NAMALWA (cell line): ENCODE measurements at places on chromosomes 7 and 10.

DNA sequence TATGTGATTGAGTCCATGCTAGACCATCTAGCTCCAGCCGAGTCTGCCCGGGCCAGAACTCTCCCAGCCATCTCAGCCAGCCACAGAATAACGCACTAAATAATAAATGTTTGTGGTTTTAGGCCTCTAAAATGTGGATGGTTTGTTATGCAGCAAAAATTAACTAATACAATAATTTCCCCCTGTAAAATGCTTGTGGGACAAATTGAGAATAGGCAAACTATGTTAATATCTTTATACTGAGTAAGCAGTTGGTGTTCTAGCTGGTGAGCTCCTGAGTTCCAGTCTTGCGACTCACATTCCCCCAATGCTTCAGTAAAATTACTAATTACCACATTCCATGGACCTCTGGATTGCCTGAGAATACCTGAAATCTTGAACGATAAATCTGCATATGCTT is 316.8 kb upstream of the NFE2L3 start:
- DNase-seq, result no peak

DNA sequence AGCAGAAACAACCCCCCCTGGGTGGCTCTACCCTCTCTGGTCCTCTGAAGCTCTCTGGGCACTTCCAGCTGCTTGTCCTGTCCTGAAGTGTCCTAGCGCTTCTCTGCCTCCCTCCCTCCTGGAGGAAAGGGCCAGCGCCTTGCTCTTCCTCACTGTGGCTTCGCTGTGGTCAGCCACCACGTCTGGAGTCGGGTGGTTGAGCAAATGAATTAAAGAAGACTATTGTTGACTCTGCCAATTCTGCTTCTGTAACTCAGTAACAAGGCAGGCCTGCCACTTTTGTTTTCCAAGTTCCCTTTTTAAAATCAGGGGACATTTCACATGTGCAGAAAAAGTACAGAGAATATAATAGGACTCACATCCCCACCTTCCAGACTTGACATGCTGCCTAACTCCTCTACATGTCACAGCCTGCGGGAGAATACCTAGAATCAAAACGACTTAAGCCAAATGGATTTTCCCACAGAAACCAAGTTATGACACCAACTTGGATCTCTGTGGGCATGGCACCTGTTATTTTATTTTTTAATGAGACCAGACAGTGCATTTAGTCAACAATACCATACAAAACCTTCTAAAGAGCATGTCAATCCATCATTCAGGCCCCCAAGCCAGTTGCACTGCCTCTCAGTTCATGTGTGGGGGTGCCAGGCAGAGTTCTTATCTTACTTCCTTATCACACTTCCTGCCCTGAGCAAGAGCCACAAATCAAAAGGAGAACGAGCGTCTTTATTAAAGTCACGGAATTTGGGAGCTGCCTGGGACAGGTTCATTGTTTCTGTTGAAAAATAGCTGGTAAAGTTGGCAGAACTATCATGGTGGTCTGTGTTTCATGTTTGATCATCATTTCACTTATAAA is 6.8 kb downstream of the FFAR4 start:
- no peak for DNase-seq

DNA sequence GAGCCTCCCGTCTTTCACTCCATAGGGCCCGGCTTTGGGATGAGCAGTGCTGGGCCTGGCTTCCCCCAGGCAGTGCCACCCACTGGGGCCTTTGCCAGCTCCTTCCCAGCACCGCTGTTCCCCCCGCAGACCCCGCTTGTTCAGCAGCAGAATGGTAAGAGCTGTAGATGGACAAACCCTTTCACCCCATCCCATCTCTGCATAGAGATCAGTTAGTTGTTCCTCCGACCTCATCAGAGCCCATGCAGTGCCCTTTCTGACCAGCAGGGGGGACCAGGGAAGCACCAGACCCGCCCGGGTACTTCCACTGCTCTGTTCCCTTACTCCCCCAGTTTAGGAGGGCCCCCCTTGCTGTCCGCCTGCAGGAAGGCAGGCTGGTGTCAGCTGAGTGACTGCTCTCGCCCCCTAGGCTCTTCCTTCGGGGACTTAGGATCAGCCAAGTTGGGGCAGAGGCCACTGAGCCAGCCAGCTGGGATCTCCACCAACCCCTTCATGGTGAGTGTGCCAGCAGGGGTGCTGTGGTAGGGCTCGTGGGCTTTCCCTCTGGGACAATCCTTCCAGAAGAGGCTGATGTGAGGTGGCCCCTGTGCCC is 9.8 kb downstream of the SAP25 start:
- peak; percentile 87 for DNase-seq

- DNase-seq, result no peak
Measured at GRCh38 chr7:101169110-101169837, 3.9 kb upstream of the VGF start.

DNA sequence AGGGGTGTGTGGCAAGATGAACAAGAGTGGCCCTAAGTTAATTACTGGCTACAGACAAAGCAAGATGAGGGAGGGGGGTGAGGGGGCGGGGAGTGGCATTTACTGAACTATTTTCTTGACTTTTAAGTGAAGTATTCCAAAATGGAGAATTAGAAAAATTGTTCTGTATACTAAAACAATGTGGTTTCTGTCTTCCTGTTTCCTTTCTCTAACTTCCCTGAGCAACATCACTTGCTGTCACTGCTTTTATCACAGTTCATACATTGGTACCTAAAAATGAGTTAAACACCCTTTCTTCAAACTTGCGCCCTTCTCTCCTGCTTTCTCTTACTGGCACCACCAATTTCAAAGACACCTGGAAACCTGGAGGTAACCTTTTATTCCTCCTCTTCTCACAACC is 21.6 kb downstream of the PDZD8 start:
- DNase-seq, result no peak

DNA sequence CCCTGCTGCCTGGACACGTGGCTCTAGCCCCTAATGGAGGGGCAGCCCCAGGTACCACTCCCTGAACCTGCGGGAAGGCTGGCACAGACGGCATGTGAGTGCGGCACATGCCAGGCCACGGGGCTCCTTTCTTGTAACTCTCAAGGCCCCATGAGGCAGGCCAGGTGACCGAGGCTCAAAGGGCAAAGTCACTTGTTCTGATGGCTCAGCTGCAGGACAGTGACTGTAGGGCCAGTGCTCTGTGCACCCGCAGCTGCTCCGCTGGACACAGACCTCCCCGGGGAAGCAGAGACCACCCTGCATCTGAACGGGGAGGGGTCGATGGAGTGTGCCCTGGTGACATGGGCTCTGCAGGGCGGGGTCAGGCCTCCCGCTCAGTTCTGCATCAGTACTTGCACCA is 55.3 kb downstream of the PTPRE start:
- no peak for DNase-seq

- DNase-seq, result no peak
Measured at GRCh38 chr10:98556061-98556460, 109.3 kb upstream of the HPS1 start.

DNA sequence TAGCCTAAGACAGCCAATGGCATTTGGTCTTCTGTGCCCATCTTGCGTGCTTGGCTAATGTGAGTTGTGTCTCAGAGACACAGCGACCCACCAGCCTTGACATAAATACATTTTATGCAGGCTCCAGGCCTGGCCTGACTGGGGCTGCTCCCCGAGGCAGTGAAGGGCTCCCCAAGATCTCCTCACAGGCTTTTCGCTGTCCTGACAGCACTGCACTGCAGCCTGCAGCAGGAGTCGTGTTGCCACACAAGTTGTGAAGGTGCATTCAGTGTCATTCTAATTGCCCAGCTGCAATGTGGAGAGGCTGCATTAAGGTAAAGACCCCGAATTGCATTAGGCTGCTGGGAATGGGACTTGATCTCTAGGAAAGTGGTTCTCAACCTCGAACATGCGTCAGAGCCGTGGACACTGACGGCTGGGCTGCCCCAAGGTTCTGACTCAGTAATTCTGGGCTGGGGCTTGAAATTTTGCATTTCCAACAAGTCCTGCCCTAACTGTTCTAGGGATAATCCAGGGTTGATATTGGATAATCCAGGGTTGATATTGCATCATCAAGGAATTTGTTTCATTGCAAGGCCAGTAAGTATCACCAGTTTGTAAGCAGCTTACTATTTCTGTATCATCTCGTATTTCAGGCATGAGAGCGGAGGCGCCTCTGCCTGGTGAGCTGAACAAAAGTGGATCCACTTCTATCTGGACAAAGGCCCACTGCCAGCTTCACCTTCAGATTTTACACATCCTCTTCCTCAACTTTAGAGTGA is 108.7 kb upstream of the INSIG1 start:
- DNase-seq, result no peak

DNA sequence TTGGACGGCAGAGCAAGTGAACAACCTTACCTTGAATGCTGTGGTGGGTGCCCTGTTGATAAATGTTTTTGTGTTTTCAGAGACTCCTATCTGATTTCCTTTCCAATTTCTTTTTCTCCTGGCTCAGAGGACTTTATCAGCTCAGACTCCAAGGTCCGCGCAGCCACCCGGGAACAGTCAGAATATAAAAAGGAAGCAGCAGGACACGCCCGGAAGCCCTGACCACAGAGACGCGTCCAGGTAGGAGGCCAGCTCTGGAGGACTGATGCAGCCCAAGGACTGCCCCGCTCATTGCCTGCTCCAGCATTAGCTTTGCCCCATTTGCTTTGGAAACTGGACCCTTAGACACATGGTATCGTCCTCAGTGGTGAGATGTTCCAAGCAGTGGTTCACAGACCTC is 61.3 kb downstream of the TACC2 start:
- no peak for DNase-seq

DNA sequence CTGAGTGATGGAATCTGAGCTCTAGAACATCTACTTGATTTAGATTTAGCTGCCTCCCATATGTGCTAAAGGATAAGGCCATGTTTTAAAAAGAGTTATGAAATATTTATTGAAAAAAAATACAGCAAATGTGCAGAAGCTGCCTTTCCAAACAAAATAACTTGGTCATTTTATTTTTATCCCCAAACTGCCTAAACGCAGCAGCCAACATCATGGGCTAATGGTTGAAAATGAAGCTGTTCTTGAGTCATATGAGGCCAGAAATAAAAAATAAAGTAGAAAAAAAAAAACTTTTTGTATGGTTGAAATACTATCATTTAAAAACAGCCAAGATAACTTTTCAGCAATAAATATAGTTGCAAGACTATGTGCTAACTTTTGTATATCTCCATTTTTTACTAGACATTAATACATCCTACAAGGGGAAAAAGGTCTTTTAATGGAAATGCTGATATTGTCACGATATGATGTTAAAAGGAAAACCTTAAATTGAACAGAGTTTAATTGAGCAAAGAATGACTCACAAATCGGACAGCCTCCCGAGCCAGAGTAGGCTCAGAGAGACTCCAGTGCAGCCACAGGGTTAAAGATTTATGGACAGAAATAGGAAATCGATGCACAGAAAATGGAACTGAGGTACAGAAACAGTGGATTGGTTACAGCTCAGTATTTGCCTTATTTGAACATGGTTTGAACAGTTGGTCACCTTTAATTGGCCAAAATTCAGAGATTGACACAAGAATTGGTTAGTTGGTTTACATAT is 305.8 kb downstream of the MDFIC start:
- no peak for DNase-seq

GRCh38 chr7:77199013-77199966 is at the start of gene FGL2:
Gene FGL2, minus strand, starts transcription at chr7:77199819. Its CDS starts 26 bp downstream, at chr7:77199793.
- peak; percentile 28 for DNase-seq

DNA sequence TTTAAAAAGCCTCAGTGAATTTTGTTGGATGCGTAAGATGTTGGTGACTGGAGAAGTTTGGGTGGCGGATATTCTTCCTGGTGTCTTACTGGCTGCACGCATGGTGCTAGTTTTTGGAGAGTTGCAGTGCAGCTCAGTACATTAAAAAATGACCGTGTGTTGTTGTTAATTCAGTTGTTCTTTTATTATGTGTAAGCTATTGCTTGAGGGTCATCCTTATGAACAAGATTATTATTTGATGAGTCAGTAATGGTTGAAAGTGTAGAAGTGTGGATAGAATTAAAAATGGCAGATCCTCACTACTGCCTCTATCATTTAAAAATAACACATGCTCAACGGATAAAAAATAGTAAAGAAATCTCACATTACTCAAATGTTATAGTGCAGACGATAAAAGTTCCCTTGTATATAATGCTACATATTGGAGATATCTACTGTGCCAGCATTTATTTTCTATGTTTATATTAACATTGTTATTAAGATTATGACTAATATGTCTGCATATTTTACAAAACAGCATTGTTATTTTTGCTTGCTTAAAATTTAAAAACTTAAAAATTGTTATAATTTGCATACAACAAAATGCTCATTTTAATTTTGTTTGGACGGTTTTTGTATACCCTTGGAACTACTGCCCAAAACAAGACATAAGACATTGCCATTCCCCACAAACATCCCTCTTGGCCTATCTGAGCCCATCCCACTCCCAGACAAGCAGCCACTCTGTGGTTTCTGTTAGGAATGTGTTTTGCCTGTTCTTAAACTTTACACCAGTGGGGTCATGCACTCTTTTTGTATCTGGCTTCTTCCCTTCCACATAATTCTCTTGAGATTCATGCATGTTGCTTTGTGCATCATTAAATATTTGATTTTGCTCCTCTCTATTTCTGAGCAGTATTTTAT is 142.0 kb downstream of the DOCK1 start:
- DNase-seq, result no peak

- DNase-seq, result no peak
Measured at GRCh38 chr10:131792809-131793208, 108.0 kb upstream of the PPP2R2D start.

GRCh38 chr7:99679032-99679399 is 780 bp downstream of the CYP3A5 start:
- DNase-seq, result no peak

- DNase-seq, result no peak
Measured at GRCh38 chr7:83119026-83119382, 43.7 kb downstream of the PCLO start.

- DNase-seq, result no peak
Measured at GRCh38 chr7:95357623-95358022, 33.3 kb upstream of the PON1 start.

DNA sequence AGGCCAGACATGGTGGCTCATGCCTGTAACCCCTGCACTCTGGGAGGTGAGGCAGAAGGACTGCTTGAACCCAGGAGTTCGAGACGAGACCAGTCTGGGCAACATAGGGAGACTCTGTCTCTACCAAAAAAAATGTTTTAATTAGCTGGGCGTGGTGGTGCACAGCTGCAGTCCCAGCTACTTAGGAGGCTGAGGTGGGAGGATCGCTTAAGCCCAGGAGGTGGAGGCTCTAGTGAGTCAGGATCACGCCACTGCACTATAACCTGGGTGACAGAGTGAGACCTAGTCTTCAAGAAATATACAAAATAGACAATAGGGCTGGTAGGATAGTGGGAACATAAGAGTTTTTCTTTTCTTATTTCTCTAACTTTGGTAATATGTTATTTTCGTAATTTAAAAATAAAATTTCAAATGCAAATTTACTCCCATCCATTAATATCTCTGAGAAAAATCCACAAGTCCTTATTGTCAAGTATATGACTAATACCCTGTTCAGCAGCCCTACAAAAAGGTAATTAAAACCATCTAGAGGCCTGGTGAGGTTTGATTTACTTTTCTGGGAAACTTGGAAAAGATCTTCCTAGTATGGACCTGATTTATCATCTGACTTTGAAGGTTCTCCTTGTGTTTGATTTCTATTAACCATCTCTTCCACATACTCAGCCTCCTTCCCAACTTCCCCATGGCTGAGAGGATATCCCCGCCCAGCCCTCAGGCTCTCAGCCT is 50.0 kb downstream of the CREB3L2 start:
- no peak for DNase-seq

GRCh38 chr7:131222171-131222570 is 105.5 kb upstream of the MKLN1 start:
- DNase-seq, result peak; percentile 52
